ENCODE measurements at places on chromosomes 11 and 22.

- no peak for DNase-seq
Observed at GRCh38 chr11:81159900-81160299, 1573.8 kb downstream of the FAM181B start.

DNA sequence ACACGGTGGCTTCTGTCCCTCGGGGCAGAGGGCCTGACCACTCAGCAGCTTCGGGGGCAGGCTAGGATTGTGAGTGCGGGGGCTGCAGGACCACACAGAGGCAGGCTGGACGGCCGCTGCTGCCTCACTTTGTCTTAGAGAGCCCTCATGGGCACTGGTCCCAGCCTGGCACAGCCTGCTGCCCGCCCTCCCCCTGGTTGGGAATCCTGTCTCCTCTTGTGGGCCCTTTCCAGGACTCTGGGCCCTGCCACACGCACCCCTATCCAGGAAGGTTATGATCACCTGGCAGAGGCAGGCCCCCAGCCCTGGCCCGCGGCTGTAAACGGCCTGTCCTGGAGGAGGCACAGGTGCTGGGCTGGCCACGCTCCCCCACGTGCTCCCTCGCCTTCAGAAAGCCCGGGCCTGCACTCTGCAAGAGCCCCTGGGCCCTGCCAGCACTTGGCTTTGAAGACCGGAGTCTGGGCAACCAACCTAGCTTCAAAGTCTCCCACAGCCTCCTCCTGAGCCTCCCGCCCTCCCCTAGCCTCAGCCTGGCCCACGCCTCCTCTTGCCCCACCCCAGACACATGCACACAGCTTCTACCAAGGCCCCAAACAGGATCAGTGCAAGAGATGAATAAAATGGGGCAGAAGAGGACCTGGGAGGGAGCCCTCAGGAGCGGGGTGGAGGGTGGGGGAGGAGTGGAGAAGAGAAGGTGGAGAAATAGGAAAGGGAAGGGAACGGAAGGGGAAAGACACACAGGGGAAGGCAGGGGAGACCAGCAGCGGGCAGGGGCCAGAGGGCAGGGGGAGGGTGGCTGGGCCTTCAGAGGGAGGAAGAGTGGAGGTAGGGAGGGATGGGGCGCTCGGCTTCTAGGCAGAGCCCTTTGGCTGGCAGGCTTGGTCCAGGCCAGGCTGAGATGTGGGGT is 31.0 kb downstream of the SYT7 start:
- no peak for DNase-seq

- no peak for DNase-seq
Observed at GRCh38 chr11:95102733-95103132, 13.1 kb downstream of the ENDOD1 start.

DNA sequence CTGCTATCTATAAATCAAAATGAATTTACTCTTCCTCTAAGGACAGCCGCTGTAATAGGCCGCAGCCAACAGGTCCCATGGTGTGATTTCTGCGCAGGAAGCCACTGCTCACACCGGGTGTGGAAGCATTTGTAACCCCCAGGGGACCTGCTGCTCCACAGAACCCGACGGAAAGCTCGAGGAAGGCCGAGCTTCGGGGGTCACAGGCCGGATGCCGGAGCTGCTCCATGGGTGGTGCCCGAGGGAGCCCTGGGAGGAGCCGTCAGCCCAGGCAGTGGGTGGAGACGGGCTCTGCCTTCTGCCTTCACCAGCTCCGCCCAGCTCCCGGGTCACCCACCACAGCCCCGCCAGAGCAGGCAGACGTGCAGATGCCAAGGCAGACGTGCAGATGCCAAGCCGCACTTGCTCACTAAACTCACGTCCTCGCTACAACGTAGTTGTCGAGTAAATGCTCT is 63.5 kb downstream of the BRD1 start:
- no peak for DNase-seq

GRCh38 chr11:115421352-115421991 is 82.7 kb downstream of the CADM1 start:
- no peak for DNase-seq

DNA sequence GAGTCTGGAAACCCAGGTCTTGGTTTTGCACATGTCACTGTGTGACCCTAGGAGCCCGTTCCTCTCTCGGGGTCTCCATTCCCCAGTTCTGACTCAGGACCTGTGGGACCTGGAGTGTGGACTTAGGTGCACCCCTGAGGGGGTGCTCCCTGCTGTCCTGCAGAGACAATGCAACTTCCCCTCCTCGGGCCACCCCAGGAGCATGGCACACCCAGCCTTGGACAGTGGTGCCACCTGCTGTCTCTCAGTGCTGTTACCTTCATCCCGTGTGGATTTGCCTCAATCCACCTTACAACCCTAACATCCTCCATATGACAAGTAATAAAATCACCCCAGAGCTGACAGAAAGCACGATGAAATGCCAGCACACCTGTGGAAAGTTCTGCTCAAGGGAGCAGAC is 27.5 kb upstream of the CRYBB3 start:
- DNase-seq = no peak

DNA sequence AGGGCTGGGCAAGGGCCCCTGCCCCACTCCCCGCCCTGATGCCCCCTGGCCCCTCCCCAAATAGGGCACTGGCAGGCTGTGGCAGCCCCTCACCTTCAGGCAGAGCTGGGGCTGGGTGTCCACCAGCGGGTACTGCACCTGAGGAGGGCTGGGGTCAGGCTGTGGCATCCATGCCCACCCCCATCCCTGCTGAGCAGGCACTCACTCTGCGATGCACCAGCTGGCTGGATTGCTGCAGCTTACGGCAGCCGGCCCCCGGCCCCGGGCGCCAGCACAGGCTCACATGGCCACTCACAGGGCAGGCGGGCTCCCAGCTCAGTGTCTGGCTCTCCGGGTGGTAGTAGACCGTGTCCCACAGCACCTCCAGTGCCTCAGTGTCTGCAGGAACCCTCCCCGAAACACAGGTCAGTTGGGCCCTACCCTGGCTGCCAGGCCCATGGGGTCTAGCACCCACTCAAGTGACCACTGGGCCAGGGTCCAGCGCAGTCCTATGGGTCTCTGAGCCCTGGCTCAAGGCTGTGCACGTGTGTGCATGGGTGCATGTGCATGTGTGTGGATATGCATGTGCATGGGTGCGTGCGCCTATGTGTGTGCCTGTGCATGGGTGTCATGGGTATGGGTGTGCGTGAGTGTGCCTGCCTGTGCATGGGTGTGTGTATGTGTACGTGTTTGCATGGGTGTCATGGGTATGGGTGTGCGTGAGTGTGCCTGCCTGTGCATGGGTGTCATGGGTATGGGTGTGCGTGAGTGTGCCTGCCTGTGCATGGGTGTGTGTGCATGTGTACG is 14.4 kb downstream of the IL17REL start:
- no peak for DNase-seq

DNA sequence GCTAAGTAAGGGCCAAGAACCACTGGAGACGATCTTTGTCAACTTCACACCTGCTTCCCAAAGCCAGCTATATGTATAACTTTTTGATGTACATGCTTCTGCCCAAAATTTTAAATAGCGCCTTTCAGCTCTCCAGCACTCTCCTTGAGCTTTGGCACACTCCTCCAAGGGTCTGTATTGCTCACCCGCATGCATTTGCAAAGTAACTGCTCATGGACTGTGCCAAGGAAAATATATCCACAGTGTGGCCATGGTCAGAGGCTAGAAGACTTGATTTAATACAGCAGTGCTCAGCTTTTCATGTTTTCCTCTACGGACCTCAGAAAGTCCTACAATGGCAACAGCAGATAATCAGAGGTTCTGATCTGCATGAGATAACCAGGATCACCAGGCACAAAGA is 550.1 kb downstream of the SOX6 start:
- no peak for DNase-seq

DNA sequence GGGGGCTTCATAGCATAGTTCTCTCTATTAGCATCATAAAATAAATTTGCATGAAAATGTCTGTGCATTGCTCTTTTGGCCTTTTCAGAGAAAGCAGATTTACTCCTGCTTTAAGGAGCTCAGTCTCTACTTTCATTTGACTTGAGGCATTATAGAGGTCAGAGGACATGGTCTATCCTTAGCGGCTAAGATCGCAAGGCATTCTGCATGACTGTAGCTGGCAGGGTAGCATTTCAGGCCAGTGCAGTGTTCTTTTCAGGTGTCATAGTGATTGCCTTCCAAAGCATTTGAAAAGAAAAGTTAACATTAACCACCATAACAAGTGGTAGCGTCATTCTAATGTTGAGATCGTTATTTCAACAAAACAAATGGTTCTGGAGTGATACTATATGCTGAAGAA is 126.5 kb downstream of the NCAM1 start:
- no peak for DNase-seq

GRCh38 chr22:20624161-20624616 is 116.8 kb downstream of the MED15 start:
- no peak for DNase-seq

- DNase-seq = no peak
Observed at GRCh38 chr11:83310718-83311117, 24.6 kb upstream of the CCDC90B start.

GRCh38 chr11:61028135-61028729 is 56.8 kb downstream of the CD6 start:
- DNase-seq = no peak

- DNase-seq = no peak
Observed at GRCh38 chr22:49736538-49736937, 91.1 kb downstream of the BRD1 start.

- DNase-seq = no peak
Observed at GRCh38 chr11:86518211-86518610, 143.5 kb downstream of the CCDC81 start.

GRCh38 chr11:77212314-77213007 is 84.4 kb downstream of the MYO7A start:
- no peak for DNase-seq

- DNase-seq = no peak
Observed at GRCh38 chr11:70325824-70326223, 55.3 kb downstream of the PPFIA1 start.

DNA sequence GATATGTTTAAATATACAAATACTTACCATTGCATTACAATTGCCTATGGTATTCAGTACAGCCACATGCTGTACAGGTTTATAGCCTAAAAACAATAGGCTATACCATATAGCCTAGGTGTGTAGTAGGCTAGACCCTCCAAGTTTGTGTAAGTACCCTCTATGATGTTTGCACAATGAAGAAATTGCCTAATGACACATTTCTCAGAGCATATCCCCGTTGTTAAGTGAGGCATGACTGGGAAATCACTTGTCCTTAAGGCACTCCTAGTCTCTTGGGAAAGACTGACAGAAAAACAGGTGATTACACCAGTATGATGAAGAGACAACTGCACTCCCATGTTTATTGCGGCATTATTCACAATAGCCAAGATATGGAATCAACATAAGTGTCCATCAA is 187.2 kb downstream of the SPON1 start:
- DNase-seq = no peak

GRCh38 chr11:74185695-74186094 is 14.6 kb downstream of the PPME1 start:
- no peak for DNase-seq

DNA sequence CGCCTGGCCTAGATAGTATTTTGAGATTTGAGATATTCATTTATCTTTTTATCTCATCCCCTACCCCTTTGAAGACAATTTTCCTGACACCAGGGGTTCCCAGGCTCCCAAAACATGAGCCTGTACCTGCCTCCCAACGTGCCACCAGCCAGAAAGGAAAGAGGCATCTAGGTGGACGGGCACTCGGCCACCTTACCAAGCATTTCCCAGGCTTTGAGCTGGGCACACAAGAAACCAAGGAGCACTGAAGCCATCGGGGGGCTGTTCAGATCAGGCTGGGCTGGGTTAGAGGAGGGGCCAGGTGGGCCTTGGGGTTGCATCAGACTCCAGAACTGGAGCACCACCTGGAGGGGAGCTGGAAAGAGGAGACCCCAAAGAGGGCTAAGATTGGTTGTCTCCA is 28.5 kb upstream of the BAIAP2L2 start:
- no peak for DNase-seq

- no peak for DNase-seq
Observed at GRCh38 chr22:19446603-19447329, 745 bp downstream of the C22orf39 start.

DNA sequence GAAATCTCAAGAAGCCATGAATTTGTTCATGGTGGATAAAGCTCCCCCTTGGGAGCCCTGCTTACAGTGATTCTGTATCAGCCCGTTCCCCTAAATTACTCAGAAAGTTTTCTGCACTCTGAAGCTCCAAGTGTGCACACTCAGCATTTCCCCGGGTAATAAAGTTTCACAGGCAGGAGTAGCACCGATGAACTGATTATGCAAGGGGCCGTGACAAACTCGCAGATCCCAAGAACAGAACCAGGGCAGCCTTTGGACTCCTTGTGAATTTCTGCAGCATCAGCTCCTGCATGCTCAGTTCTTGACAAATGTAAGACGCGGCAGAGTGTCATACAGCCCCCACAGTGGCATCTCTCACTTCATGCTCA is 73.5 kb downstream of the COMMD9 start:
- DNase-seq = no peak

DNA sequence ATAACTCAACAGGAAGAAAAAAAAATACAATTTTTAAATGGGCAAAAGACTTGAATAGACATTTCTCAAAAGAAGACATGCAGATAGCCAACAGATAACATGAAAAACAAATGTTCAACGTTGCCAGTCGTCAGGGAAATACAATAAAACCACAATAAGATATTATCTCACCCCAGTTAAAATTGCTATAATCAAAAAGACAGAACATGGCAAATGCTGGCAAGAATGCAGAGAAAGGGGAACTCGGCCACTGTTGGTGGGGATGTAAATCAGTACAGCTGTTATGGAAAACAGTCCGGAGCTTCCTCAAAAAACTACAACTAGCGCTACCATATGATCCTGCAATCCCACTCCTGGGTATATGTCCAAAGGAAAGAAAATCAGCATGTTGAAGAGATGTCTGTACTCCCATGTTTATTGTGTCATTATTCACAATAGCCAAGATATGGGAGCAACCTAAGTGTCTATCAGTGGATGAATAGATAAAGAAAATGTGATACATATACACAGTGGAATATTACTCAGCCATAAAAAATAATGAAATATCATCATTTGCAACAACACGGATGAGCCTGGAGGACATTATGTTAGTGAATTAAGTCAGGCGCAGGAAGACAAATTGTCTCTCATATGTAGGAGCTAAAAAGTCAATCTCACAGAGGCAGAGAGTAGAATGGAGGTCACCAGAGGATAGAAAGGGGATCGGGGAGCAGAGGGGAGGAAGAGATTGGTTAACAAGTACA is 12.2 kb upstream of the CYTH4 start:
- no peak for DNase-seq

- no peak for DNase-seq
Observed at GRCh38 chr11:60563553-60564235, 48.5 kb downstream of the MS4A13 start.

DNA sequence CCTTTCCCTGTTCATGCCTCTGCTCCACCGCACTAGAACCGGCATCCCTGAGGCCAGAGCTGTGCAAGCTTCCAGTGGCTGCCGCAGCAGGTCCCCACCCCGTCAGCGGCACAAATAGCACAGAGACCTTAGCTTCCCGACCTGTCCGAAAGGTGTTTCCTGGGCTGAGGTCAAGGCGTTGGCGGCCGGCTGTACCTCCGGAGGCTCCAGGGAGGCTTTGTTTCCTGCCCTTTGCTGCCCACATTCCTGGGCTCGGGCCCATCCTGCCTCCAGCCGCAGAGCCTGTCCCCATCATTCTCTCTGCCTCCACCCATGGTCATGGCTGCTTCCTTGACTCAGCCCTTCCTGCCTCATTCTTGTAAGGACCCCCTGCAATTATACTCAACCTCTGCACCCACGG is 31.2 kb downstream of the ARHGAP8 start:
- no peak for DNase-seq

GRCh38 chr11:133946541-133947318 is 10.0 kb downstream of the IGSF9B start:
- DNase-seq = no peak

GRCh38 chr11:70887542-70887827 is 364.9 kb downstream of the SHANK2 start:
- no peak for DNase-seq
